ENCODE measurements at places on chromosomes 4 and X.
A peak's percentile ranks its signal among the peaks of the same experiment; 100 is the strongest.

DNA sequence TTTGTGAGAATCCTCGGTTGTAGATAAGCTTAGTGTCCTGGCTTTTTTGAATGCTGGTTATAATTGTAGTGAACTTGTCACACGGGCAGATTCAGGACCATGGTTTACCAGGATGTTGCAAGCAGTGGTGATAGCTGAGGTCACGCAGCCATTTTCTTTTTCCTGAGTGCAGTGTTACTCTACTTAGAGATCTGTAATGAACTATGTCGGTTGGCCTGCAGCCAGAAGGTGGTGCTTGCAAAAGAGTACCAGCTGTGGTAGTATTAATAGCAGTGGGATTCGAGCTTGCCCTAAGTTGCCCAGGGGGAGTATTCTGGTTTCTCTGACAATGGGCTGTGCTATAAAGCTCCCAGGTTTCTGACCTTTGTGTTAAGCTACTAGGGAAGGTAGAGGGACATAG, 368.9 kb downstream of the SLITRK2 start:
- no peak for DNase-seq

DNA sequence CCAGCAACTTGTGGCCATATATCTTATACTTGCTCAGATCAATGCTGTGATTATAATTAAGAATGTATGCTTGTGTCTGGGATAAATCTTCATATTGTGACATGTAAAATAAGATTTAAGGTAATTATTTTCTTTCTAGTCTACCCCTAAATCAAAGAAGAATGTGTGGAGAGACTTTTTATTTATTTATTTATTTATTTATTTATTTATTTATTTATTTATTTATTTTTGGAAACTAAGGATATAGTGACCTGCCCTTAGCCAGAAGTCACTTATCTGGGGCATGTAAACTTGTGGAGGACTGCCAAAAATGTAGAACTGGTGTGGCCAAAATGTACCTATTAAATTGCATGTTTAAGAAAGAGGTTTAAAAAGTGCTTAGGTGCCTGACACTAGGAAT, 144.3 kb downstream of the BEND2 start:
- DNase-seq: no peak

DNA sequence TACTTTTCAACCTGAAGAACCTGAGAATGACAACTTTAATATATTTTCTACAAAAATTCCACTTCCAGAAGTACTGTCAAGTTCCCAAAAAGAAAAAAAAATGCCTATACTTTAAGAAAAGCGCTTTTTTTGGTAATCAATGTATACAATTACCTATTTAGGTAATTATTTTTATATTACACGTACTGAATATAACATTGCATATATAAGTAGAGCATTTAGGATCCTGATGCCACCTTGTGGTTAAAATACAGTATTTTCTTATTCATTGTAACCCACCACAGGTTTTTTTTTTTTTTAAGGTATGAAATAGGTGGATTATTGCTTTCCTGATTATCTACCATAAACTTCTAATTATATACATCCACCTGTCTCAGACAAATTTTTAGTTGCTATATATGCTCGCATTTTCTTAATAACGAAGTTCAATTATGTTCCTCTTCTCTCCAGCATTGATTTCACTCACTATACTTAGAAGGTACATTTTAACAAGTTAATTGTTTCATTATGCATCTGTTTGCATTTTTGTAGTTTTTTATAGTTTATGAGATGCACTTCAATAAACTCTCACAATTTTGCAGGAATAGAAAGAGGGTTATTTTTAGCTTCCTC, 5.2 kb downstream of the MAP9 start:
- DNase-seq: no peak

DNA sequence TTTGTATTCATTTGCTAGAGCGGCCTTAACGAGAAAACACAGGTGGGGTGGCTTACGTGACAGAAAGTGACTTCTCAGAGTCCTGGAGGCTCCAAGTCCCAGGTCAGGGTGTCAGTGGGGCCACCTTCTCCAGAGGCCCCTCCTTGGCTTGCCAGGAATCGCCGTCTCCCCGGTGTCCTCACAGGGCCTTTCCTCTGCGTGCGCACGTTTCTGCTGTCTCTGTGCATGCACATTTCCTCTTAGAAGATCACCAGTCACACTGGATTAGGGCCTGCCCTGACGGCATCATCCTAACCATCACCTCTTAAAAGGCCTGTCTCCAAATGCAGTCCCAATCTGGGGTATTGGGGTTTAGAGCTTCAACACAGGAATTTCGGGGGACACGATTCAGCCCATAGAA, 63.8 kb upstream of the HELT start:
- DNase-seq: no peak

DNA sequence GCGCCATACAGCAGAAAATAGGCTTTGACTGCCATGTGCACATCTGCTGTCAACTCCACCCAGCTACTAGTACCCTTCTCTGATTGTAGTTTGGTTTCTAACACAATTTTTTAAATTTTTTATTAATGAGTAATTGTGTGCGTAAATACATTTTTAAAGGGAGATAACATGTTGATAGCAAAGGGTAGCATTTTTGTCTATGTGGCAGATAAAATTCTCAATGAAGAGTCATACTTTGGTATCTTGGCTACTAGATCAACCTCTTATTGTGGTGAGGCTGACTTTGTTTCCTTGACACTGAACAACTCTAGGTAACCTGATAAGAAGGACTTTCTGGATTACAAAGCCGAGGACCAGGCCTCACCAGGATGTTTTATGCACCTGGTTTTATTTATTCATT, 9.5 kb downstream of the ADH4 start:
- no peak for DNase-seq

DNA sequence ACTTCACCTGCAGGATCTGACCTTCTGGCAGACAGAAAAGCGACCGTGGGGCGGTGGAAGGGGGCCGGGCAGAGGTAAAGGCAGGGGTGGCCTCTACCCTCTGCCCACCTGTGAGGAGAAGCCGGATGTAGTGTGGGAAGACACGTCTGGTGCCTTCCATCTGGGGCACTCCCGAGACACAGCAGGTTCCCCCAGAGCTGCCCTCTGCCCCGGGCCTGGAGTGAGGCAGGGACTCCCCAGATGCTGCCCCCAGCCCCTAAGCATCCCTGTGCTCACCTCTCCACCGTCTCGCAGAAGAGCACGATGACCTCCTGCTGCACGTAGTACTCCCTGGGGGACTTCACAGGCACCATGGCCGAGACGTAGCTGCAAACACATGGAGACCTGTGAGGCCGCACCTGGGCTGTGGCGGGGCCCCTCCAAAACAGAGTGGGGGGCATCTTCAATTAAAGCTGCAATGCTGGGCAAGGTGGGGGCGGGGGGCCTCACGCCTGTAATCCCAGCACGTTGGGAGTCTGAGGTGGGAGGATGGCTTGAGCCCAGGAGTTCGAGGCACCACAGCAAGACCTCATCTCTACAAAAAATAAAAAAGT, 75.3 kb upstream of the MXD4 start:
- peak; percentile 4 for DNase-seq

DNA sequence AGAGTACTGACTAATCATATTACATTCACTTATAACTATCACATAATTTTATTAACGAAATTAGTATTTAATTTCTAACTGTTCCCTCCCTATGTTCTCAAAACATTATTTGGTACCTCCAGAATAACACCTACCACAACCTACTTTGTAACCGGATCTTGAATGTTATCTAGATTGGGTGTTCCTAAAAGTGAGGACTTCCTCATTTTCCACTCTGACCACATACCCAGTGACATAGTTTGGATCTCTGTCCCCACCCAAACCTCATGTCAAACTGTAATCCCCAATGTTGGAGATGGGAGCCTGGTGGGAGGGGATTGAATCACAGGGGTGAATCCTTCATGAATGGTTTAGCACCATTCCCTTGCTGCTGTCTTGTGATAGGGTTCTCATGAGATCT, 21.8 kb downstream of the NR3C2 start:
- no peak for DNase-seq

DNA sequence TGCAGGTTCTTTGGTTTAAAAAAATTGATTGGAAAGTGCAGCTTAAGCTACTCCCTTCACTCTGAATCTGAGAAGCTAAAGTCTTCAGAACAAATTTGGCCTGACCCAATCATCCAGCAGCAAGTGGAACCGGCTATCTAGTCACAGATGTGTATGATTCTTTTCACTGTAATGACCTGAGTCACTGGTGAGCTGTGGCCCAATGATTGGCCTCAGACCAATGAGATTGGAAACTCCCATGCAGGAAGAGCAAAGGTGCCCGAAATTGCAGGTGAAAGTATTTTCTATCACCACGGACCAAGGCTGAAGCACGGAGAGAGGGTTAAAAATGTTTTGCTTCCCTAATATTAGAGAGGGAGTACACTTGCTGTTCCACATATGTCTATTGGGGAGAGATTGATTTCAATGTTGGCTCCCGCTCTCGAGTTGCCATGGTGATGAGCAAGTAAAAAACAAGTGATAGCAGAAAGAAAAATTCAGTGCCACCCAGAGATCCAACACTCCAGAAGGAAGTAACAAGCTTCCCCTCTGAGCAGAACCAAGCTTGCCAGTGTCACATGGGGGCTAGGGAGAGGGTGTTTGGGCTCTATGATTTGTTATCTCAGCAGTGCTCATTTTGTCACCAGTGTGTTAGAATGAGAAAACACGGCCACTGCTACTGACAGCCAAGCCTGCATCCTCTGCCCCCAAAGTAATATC, 11.2 kb downstream of the RIPPLY1 start:
- DNase-seq: no peak

GRCh38 chrX:124239911-124240310, 92.5 kb upstream of the TEX13D start:
- peak; percentile 38 for DNase-seq

DNA sequence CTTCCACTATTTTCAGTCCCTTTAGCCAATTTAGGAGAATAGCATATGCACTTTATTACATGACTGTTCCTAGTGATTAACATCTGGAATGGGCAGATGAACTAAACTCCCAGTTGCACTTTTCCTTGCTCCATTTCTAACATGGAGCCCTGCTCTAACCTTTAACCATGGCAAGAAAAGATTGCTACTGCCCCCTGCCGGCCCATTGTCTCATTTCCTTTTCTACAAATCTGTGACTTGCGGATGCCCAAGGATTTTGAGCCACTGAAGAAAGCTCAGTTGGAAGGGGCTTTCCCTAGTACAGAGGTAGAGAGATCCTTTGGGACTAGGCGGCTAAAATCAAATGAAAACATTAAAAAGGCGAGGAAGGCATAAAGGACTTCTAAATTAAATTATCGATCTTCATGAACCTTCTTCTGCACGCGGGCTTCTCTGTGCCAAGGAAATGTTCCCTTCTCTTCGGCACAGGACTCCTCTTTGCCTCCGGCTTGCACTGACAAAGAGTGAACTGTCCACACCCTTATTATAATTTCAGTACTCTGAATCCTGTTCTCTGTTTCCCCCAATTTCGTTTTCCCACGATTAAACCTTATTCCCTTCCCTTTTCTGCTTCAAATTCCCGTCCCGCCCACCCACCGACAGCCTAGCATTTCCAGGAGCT, 577 bp upstream of the GLRA2 start:
- DNase-seq: peak; percentile 12

DNA sequence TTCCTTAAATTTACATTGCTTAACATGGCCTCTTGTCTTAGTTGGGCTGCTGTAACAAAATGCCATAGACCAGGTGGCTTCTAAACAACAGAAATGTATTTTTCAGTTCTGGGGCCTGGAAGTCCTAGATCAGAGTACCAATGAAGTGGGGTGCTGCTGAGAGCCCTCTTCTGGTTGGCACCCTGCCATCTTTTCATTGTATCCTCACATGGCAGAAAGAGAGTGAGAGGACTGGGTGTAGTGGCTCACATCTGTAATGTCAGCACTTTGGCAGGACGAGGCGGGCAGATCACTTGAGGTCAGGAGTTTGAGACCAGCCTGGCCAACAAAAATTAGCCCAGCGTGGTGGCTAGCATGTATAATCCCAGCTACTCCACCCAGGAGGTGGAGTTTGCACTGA, 12.0 kb upstream of the KLB start:
- DNase-seq: no peak

DNA sequence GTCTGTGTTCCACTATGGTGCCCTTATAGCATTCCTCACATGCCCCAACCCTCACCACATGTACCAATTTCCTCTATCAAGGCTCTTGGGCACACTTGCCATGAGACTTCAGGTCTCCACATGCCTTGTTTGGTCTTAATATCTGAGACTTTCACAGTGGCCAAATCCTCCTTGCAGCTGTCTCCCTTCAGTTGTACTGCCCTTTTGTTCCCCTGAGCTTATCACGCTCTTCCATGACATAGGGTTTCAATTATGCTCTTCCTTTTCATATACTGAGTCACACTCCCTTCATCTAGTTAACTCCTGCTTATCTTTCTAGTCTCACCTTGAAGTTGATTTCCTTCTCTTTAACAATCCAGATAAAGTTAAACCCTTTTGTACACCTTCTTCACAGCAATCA, 212.9 kb downstream of the PDHA2 start:
- no peak for DNase-seq

GRCh38 chr4:120158841-120159463, 92.3 kb upstream of the MAD2L1 start:
- DNase-seq: no peak

- DNase-seq: no peak
Measured at GRCh38 chrX:132271311-132271778, 52.1 kb upstream of the RAP2C start.

- no peak for DNase-seq
Measured at GRCh38 chr4:151774324-151774723, 13.5 kb upstream of the GATB start.

DNA sequence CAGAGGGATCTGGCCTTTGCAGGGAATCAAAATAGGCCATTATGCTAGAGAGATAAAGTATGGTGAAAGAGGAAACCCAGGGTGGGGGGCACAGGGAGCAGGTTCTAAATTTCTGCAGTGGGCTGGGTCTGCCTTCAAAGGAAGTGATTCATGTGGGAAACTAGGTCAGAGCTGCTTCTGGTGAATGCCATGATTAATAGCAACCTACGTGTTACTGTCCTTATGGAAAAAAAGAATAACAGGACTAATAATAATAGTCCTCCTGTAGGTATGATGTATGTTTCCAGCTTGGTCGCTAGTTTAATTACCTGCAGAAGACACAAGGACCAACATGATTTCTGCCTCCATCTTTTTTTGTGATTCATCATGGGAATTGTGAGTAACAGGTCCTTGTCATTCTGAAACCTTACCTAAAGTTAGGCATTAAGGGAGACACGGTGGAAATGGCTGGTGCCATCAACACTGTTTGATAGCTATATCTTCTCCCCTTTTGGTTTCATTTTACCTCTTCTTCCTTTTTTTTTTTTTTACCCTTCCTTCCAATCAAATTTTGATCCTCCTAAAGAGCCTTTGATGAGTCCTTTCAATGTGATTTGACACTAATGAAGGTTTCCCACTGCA, 180.4 kb downstream of the CPEB2 start:
- DNase-seq: no peak

- DNase-seq: no peak
Measured at GRCh38 chr4:34309383-34309906, 1934.9 kb downstream of the ARAP2 start.

- no peak for DNase-seq
Measured at GRCh38 chr4:77001907-77002306, 52.4 kb downstream of the SEPTIN11 start.

- DNase-seq: no peak
Measured at GRCh38 chr4:100519205-100519604, 1.4 kb upstream of the EMCN start.

DNA sequence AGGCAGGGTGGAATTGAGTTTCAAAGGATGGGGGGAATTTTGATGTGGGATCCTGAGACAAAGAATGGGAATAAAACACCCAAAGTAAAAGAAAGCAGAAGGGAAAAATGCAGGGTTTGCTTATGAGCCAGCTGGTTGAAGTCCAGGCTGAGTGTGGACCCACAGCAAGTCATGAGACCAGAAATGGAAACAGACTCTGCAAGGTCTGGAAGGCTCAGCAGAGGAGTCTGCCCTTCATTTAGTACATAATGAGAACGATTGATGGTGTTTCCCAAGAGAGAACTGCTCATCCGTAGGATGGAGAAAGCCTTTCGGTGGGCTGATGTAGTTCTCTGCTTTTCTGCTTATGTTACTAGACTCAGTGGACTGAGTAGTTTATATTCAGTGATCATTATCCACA, 259.1 kb downstream of the C4orf33 start:
- no peak for DNase-seq
